ENCODE measurements at places on chromosomes 1 and 21.
A peak's percentile ranks its signal among the peaks of the same experiment; 100 is the strongest.

GRCh38 chr1:111476761-111477309 is 3.1 kb downstream of the C1orf162 start:
- DNase-seq = no peak

GRCh38 chr1:115121793-115122192 is 32.5 kb upstream of the TSPAN2 start:
- DNase-seq = no peak

- DNase-seq = no peak
Observed at GRCh38 chr1:16026723-16027484, 5.1 kb downstream of the CLCNKA start.

DNA sequence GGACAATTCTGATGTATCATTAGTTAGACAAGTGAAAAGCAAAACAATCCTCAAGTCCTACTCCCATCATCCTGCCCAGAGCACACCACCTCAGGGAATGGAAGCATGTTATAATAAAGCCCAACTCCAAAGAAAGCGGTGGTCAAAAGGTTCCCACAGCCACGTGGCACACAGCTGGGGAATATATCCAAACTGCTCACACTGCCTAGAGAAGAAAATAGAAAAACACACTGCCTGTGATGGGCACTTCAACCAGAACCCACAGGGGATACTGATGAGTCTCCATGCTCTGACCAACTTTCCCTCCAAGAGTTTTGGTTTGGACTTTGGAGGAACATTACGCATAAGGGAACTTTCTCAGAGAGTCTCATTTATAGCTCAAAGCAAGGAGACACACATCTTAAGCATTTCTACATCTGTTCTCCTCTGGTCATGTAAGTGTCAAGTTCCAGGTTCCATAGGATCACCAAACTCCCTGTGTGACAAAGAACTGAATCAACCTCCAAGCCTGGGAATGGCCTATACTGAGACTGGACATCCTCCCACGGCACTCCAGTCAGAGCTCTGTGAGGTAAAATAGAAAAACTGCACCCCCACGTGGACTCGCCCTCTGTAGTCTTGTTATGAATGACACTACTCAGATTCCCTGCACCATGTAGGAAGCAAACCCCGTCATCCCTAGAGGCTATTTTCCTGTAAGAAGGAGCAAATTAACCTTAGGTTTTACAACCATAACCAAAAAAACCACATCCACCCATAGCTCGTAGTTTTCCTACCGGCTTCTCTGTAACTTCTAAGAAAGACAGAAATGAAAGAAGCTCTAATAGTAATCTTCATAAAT is 12.2 kb downstream of the DSTYK start:
- DNase-seq = peak; percentile 15

DNA sequence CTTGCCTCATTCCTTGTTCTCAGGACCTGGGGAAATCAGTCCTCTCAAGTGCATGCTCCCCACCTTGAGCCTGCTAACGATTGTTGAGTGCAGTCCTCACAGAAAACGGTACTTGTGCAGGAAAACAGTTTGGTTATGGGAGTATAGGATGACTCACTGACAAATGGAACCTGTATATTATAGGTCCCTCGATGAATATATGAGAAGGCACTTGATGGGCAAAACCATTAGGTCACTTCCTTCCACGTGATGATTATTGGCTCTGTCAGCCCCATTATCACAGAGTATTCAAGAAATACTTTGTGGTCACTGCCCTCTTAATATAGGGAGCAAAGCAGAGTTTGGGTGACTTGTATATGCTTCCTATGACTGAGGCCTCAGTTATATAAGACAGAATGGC is 6.2 kb downstream of the CCDC17 start:
- DNase-seq = peak; percentile 43

GRCh38 chr1:245153552-245154428 is 995 bp upstream of the KIF26B start:
- peak; percentile 34 for DNase-seq

GRCh38 chr1:225460021-225460736 is 32.3 kb upstream of the LBR start:
- no peak for DNase-seq

- no peak for DNase-seq
Observed at GRCh38 chr1:29636936-29637335, 400.6 kb downstream of the PTPRU start.

DNA sequence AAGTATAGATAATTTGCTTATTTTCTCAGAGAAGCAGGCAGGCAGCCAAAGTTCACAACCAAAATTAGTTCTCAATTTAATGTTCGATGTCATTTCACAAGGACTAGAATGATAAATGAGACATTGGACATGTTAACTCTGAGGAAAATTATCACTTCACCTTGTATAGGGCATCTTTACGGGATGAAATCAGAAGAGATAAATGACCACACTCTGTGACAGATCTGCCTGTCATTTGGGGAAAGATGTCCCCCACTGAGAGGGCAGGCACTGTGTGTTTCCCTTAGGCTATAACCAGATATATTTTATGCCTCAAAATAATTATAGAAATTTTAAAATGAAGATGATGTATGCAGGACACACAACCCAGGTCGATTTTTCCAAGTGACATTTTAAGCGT is 642.9 kb downstream of the BRINP3 start:
- no peak for DNase-seq

- peak; percentile 55 for DNase-seq
Observed at GRCh38 chr1:8303141-8303540, 14.8 kb upstream of the SLC45A1 start.

DNA sequence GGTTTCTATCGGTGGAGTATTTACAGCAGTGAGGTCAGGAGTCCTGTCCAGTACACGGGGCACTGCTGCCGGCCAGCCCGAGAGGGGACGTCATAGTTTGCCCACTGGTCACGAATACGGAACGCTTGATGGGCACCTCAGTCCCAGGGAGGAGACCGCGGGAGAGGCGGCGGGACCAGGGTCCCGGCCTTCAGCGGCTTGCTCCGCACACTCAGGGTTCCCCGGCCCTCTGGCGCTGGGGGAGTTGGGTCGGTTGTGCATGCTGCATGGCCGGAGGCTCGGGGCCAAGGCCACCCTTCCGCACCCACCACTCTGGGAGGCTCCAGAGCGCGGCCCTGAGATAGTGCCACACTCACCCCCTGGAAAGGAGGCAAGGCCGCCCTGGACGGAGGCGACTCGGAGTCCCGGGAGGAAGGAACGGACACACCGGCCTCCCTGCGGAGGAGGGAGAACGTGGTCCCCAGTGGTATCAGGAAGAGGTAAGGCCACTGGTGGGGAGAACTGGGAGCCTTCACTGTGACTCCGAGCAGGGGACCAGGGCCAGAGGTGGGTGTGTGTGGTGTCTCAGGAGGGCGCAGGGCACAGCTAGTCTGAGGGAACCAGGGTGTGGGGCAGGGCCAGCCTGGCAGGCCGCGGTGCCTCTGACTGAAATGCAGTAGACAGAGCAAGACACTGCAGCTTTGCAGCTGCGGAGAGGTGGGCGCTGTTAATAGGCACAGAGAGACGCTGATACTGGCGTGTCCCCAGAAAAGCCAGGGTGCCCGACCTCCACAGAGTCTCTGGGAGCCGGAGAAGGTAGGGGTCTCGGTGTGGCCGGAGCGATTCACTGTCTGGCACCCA is 28.6 kb upstream of the PRSS38 start:
- DNase-seq = no peak

DNA sequence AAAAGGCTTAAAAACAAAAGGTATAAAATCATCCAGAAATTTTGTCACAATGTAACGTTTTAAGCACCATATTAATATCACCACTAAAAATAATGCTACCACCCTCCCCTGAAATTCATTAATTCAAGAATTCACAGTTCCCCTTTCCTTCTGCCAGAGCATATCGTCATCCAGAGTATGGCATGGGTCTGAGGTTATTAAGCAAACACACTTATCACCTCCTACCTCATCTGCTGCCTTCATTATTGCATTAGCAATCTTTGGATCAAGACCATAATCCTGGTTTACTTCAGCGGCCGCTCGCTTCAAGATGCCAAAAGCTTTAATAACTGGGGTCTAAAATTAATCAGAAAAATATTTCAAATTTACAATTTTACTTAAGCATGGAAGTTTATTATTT is 6.2 kb downstream of the FH start:
- DNase-seq = no peak

- DNase-seq = no peak
Observed at GRCh38 chr1:11978301-11978700, 1.9 kb upstream of the MFN2 start.

- peak; percentile 76 for DNase-seq
Observed at GRCh38 chr1:27527223-27527889, 37.4 kb upstream of the WASF2 start.

GRCh38 chr21:38525454-38525853 is 27.2 kb upstream of the ERG start:
- DNase-seq = no peak

GRCh38 chr1:56904663-56905397 is 50.2 kb downstream of the C8A start:
- no peak for DNase-seq

DNA sequence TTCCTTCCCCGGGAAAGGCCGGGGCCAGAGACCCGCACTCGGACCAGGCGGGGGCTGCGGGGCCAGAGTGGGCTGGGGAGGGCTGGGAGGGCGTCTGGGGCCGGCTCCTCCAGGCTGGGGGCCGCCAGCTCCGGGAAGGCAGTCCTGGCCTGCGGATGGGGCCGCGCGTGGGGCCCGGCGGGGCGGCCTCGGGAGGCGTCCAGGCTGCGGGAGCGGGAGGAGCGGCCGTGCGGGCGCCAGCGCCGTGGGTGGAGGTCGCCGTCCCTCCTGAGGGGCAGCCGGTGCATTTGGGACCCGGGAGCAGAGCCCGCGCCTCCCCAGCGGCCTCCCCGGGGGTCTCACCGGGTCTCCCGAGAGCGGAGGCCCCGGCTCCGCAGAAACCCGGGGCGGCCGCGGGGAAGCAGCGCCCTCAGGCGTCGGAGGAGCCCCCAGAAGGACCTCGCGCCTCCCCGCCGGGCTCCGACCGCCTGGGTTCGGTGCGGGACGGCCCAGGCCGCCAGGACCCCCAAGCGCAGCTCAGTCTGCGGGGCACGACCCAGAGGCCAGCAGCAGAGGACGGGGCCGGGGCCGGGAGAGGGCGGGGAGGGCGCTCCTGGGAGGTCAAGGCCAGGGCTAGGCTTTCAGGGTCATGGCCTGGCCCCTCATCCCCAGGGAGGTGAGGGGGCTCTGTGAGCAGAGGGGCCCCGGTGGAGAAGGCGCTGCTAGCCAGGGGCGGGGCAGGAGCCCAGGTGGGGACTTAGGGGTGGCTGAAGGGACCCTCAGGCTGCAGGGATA is 7.2 kb upstream of the SLX9 start:
- no peak for DNase-seq

DNA sequence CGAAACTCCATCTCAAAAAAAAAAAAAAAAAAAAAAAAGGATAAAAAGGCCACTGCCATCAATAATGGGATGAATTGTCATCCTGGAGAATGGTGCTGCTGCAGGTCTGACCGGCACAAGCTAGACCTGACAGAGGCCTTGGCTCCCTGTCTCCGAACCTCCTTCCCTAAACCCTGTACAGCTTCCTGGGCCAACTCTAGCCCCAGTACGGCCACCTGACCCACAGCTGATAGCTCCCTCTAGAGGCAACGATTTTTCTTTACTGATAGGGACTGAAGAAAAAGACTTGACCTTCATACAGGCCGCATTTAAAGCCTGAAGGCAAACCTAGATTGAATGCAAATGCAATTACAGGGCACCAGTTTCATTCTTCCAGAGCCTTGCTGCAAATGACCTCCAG is 30.7 kb downstream of the NOL9 start:
- DNase-seq = peak; percentile 47

GRCh38 chr1:198607714-198608113 is 31.1 kb upstream of the PTPRC start:
- peak; percentile 16 for DNase-seq

GRCh38 chr1:98919211-98919610 is 85.5 kb downstream of the PLPPR5 start:
- no peak for DNase-seq

DNA sequence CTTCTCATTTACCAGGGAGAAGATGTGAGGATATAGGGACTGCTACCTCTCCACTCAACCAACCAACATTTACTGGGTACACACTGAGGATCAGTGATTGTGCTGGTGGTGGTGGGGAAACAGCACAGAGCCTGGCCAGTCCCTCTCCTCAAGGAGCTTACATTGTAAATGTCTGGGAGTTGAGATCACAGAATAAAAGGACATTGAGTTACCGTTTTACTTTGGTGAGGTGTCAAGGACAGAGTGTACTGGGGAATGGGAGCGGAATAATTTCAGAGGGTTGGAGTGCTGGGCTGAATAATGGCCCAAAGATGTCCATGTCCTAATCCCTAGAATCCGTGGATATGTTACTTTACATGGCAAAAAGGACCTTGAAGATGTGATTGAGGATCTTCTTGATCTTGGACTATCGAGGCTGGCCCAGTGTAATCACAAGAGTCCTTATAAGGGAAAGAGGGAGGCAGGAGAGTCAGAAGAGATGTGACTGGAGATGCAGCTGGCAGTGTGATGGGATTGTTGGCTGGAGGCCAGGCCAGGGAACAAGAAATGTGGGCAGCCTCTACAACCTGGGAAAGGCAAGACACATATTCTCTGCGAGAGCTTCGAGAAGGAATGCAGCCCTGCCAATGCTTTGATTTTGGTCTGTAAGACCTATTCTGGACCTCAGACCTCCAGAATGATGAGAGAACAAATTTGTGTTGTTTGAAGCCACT is 26.6 kb upstream of the RWDD3 start:
- DNase-seq = no peak

- DNase-seq = no peak
Observed at GRCh38 chr1:3750741-3751140, 1.5 kb upstream of the CCDC27 start.

GRCh38 chr1:54157401-54157800 is 4.6 kb upstream of the CDCP2 start:
- no peak for DNase-seq

DNA sequence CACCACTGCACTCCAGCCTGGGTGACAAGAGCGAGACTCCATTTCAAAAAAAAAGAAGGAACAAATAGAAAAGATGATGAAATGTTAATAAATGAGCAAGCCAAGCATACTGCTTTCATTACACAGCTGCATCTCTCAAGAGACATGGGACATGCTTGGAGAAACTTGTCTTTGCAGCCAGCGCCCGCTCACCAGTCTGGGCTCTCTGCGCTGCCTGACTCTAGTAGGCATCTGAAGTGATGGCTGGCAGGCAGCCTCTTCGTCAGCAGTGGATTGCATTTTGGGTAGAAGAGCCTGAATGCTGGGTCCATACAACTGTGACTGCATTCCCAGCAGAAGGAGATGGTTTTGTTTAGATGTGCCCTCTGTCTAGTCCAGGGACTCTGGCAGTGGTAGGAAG is 48.0 kb downstream of the IL6R start:
- DNase-seq = no peak

DNA sequence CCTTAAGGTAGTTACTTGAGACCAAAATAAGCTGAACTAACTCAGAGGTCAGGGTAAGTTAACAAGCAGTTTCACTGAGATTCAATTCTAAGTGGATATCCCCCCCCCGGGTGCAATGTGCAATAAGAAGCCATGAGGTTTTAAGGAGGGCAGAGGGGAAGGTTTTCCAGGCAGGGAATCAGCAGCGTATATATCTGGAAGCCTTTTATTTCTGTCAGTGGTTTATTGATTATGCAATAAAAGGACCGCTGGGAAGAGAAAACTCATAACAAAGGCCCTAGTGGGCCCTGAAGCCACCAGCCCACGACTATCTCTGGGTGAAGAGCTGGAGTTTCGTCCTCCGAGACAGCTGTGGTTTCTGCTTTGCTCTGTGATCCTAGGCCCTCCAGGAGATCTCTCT is 53.1 kb upstream of the CTPS1 start:
- DNase-seq = no peak

- DNase-seq = no peak
Observed at GRCh38 chr1:8563944-8564537, 246.1 kb downstream of the SLC45A1 start.

GRCh38 chr1:181430015-181430885 is 53.1 kb upstream of the CACNA1E start:
- DNase-seq = no peak

GRCh38 chr1:234361102-234361603 is 12.1 kb upstream of the COA6 start:
- DNase-seq = no peak

All from iris pigment epithelial cell (primary cell).